ENCODE measurements at places on chromosomes 11 and 22.

- no peak for DNase-seq
These were observed 52.5 kb upstream of the CLDN5 start for GRCh38 chr22:19576460-19577421.

GRCh38 chr22:37295946-37296345 lies 13.6 kb downstream of the CYTH4 start:
- no peak for DNase-seq

GRCh38 chr11:8250434-8250833 lies 13.2 kb downstream of the LMO1 start:
- no peak for DNase-seq

DNA sequence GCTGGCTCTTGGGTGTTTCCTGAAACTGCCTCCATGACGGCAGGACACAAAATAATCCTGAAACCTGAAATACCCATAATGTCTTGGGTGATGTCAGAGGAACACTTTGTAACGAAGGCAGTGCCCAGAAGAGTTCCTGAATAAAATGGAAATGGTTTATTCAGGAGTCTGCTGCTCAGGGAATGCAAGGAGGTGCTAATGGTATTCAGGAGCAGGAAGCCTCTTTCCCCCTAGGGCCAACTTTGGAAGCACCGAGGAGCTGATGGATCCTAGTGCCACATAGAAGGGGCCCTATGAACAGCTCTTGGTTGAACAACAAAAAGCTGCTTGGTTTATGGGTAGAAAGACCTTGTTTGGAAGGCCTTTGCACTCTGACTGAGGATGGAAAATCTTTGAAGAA lies 15.5 kb downstream of the TREH start:
- no peak for DNase-seq

DNA sequence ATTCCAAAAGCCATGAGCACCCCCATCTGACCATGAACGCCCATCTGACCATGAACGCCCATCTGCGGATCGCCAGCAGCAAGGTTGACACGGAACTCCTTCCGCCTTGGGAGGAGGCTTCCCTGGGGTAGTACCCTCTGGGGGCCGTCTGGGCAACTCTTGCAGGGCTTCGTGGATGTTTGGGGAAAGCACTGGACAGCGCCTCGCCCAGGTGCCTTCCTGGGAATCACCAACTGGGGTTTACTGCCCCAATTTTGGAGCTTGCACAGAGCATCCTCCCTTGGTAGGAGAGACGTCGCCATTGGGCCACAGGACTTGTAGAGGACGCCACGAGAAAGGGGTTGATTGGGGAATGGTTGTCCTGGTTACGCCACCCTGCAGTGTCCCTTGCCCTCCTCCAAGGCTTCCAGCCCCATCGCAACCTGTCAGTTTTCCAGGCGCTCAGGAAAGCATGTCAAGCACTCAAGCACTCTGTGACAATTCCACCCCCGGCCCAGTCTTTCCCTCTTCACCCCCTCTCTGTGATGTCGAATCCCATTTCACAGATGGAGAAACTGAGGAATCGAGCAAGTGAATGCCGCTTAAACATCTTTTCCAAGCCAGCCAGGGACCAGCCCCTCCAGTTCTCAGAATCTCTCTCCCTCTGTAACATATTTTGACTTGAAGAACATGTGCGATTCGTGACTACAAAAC lies 914 bp upstream of the PRDM11 start:
- DNase-seq = no peak

DNA sequence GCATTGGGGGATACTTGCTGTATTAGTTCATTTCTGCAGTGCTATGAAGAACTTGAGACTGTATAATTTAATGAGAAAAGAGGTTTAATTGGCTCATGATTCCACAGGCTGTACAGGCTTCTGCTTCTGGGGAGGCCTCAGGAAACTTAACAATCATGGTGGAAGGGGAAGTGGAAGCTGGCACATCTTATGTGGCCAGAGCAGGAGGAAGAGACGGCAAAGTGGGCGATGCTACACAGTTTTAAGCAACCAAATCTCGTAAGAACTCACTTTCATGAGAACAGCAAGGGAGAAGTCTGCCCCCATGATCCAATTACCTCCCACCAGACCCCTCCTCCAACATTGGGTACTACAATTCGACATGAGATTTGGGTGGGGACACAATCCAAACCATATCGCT lies 55.1 kb downstream of the TMPRSS5 start:
- DNase-seq = no peak

- no peak for DNase-seq
These were observed 40.2 kb upstream of the PRAME start for GRCh38 chr22:22599248-22599647.

DNA sequence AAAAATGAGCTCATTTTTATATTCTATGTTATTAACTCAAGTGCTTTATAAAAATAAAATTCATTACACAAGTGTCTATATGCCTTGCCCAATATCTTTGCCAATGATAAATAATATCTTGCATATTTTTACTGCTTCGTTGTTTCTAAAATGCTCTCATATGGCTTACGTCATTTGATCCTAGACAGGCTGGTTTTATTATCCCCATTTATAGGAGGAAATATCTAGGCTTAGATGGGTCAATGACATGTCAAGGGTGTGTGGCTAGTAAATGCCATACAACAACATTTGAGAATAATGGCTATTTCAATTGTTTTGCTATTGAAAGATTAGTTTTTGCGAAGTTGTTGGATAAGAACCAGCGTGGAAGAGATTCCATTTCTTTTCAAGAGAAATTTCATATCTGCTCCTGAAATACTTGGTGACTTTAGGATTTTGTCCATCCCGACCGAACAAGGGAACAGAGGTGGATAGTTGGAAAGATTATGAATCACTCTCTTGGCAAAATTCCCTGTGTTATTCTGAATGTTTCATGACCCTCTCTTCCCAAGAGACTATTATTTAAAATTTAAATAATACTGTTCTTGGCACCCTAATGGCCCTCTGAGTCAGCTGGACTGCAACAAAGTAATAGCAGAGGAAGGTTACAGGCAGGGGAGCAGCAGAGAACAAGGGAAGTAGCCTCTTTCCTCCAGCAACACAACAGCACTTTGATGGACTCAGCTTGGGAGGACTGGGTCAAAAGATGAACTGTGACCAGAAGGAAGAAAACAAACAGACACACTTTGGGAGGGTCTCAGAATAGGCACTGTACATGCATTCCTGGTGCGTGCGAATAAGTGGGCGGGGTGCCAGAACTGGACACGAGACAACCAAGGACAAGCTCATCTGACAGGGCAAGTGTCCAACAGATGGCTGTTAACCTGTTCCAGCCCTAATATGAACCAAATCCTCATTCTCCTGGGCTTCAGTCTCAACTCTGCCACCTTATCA lies 94.5 kb downstream of the ME3 start:
- DNase-seq = no peak

DNA sequence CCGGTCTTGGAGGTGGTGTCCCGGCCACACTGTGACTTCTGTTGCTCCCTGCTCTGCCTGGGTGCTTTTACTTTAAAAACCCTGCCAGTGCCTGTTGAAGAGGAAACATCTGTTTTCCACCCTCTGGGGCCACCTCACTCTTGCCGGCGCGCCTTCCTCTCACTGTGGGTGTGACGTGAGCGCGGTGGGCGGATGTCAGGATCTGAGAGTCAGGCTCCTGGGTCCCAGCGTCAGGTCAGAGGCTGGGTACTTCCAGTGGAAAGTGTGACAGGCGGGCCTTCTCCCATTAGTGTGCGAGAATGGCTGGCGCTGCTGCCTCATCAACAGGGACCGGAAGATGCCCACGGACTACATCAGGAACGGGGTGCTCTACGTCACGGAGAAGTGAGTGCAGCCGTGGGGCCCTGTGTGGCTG lies 54.2 kb downstream of the GRAMD4 start:
- no peak for DNase-seq

GRCh38 chr22:47280301-47280700 lies 517.9 kb downstream of the TBC1D22A start:
- DNase-seq = no peak

DNA sequence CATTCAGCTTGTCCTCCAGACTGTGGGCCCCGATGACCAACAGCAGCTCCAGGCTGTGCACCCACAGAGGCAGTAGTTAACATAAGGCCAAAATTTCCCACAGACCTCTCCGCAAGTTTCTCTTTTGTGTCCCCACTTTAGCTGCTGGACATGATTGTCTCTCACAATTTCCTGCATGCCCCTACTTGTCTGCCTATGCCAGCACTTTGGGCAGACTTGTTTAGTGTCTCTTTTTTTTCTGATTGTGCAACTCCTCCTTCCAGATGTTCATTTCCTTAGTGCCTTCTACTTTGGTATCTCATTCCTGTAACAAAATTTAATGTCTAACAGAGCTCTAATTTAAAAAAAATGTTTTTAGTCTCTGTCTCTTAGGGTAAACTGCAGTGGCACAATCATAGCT lies 23.8 kb upstream of the SCN3B start:
- no peak for DNase-seq
